ENCODE measurements at places on chromosomes 2 and 18.

DNA sequence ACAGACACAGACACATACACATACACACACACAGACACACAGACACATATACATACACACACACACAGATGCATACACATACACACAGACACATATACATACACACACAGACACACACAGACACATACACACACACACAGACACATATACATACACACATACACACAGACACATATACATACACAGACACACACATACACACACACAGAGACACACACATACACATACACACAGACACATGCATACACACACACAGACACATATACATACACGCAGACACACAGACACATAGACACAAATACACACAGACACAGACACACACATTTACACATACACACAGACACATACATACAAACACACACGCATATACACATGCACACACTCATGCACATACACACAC is 81.5 kb upstream of the ARL4C start:
- DNase-seq: no peak

- no peak for DNase-seq
Measured at GRCh38 chr2:47455411-47455810, 52.5 kb downstream of the MSH2 start.

- no peak for DNase-seq
Measured at GRCh38 chr2:205680903-205681302, 1.4 kb upstream of the NRP2 start.

DNA sequence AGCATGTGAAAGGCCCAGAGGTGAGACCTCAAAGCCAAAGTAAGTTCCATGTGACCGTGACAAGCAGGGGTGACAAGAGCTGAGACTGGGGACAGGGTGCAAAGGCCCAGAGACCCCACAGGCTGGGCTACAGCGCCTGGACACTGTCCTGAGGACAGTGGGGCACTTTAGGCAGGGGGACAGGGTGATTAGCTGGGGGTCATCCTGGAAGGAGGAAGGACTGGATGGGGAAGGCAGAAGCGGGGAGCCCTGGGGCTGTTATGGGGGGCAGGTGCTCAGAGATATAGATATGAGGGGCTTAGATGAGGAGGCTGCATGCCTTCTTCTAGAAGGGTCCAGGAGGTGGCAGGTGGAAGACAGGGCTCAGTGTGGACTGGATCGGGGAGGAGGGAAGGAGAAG is 31.5 kb downstream of the KIF1A start:
- no peak for DNase-seq

DNA sequence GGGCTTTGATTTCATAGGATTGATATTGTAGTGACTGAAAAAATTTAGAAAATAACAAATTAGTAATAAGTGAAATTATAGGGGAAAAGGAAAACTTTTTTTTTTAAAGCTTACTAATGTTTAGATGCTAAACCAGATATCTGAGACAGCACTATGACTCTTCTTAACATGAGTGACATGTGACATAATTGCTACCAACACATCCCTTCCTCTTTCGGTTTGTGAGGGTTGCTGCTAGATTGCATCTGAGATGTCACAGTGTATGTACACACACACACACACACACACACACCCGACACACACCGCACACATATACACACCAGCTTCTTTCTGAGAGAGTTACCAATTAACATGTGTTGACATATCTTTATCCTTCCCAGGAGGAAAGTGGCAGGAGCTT is 18.0 kb downstream of the RAPGEF4 start:
- no peak for DNase-seq

- DNase-seq: no peak
Measured at GRCh38 chr18:26804519-26804918, 61.0 kb downstream of the AQP4 start.

GRCh38 chr2:166126007-166126639 is 1.7 kb downstream of the SCN1A start:
- DNase-seq: no peak

- DNase-seq: no peak
Measured at GRCh38 chr2:218993345-218994315, at the start of gene CRYBA2. Gene CRYBA2 (minus strand): TSS chr2:218993422. CDS start chr2:218993176, 246 bp downstream.

GRCh38 chr2:235537587-235537986 is 43.7 kb downstream of the AGAP1 start:
- DNase-seq: no peak

DNA sequence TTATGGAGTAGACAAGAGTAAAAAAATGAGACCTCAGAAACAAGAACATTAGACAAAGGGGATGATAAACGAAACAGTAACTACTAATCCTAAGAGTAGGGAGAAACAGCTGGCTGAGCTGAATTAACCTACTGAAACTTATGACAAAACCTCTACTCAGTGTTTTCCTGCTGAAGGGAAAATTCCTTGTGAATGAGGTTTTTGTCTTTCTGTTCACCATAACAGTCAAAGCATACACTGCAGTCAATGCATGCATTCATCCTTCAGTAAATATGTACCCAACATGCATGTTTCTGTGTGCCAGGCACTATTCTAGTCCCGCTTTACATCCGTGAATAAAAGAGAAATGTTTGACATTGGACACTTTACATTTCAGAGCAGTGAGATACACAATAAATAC is 805.6 kb upstream of the KLHL29 start:
- DNase-seq: no peak

- DNase-seq: no peak
Measured at GRCh38 chr2:23734416-23734815, 192.5 kb downstream of the ATAD2B start.

GRCh38 chr2:241906826-241907570 is 37.5 kb downstream of the RTP5 start:
- DNase-seq: no peak

DNA sequence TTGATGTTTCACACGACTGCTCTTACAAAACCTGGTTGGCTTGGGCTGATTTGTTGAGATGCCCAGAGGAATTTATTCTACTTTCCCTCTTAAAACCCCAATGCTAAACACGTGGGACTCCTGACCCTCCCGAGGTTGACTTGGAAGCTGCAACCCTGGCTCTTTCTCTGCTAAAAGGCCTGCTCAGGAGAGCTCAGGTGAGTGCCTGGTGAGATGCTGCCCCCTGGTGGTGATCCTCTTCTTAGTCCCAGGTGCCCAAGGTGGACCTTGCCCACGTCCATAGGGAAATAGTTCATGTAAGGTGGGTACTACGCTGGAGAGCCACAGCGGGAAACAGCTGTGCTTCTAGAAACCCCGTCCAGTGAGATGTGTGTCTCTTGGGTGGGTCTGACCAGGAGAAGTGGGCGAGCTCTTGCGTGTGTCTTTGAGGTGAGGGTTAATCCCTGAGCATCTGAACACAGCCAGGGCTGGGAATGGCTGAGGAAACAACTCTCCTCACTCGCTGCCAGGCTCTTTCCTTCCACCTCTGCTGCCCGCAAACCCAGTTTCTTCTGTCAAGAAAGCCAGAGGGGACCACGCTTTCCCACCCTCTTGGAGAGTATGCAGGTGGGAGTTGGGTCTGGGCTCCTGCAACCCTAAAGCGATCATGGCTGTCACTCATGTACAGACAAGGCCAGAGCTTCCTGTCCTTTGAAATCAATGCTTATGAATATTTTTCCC is 25.5 kb upstream of the PXDN start:
- no peak for DNase-seq

GRCh38 chr2:238336151-238336550 is 15.8 kb downstream of the TRAF3IP1 start:
- DNase-seq: no peak

DNA sequence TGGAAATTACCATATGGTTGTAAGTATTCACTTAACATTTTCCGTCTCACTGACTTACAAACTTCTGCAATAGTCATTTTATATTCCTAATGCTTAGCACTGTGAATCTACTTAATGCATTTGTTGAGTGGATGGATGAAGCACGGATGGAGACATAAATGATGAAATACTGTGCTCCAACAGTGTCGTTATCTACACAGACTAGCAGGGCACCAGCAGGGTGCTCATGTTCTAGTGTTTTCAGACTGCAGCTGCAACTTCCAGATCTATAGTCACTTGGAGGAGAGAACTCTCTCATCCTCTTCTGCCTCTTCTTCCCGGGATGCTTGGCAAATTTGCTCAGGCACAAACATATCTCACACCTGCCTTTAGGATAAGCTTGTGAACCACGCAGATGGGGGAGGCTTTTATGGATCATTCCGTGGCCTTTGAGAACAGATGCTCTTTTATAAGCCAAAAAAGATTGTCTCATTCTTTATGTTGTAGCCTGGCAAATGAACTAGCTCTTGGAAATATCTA is 797.7 kb downstream of the MBD2 start:
- DNase-seq: no peak

GRCh38 chr2:65681503-65681902 is 249.1 kb upstream of the SPRED2 start:
- DNase-seq: no peak

- DNase-seq: no peak
Measured at GRCh38 chr2:224780106-224780505, 63.9 kb upstream of the CCDC195 start.

GRCh38 chr2:79971807-79972206 is 332.7 kb downstream of the LRRTM1 start:
- DNase-seq: no peak

GRCh38 chr2:101930019-101930418 is 61.7 kb upstream of the IL1R2 start:
- DNase-seq: no peak

DNA sequence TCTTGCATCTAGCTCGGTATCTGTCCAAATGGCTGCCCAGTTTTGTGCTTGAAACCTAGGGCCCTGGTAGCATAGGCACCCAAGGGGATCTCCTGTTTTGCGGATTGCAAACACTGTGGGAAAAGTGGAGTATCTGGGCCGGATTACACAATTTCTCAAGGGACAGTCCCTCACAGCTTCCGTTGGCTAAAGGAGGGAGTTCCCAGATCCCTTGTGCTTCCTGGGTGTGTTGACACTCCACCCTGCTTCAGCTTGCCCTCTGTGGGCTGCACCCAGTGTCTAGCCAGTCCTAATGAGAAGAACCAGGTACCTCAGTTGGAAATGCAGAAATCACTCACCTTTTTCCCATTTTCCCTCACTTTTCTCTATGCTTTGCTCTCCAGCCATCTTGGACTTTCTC is 35.5 kb downstream of the RPRM start:
- no peak for DNase-seq

DNA sequence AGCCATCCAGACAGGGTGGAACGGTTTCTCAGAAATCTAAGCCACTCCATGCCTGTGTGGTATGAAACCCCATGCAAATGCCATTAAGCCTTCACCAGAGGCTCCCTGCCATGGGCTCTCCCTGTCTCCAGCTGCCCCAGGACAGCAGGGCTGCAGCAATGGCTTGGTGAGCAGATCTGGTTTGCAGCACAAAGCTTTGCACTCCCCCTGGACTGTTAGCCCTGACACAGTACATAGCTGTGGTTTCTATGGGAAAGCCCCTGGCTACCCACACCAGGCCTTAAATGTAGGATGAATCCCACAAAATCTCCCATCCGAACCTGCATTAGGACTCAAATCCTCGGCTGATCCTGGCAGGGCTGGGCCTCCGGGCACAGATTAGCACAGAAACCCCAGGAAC is 291.6 kb downstream of the TNS1 start:
- DNase-seq: no peak

GRCh38 chr2:195445639-195446038 is 211.4 kb upstream of the SLC39A10 start:
- no peak for DNase-seq

- no peak for DNase-seq
Measured at GRCh38 chr2:173432049-173432754, 77.5 kb downstream of the CDCA7 start.

GRCh38 chr2:31922542-31923408 is 88.0 kb downstream of the MEMO1 start:
- no peak for DNase-seq

GRCh38 chr2:81853341-81853740 is 1548.8 kb upstream of the LRRTM1 start:
- DNase-seq: no peak

- no peak for DNase-seq
Measured at GRCh38 chr2:5183031-5183430, 509.2 kb upstream of the SOX11 start.

GRCh38 chr2:220795705-220796104 is 776.4 kb downstream of the EPHA4 start:
- DNase-seq: no peak

DNA sequence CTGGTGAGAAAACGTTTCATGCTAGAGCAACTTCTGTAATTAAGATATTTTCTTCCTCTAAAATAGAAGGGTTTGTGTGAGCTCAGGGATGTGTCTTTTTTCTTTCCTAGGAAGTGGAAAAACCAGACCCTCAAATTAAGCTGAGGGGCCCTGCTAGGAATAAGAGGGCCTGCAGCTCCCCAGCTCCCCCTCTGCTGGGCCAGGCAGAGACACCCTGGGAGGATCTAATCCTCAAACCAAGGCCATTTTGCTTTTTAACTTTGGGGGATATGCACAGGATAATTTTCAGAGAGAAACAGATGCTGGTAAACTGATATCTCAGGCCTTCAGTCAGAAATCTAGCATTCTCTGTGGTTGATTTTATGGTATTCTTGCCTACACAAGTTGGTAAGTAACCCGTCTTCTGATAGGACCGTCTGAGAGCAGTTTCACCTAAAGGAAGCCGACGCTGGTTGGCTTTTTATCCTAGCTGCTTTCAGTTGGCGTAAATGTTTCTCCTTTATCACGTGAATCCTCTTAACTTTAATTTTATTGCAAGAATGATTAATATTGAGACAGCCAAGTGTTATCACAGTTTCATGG is 34.8 kb downstream of the SNTG2 start:
- DNase-seq: no peak

DNA sequence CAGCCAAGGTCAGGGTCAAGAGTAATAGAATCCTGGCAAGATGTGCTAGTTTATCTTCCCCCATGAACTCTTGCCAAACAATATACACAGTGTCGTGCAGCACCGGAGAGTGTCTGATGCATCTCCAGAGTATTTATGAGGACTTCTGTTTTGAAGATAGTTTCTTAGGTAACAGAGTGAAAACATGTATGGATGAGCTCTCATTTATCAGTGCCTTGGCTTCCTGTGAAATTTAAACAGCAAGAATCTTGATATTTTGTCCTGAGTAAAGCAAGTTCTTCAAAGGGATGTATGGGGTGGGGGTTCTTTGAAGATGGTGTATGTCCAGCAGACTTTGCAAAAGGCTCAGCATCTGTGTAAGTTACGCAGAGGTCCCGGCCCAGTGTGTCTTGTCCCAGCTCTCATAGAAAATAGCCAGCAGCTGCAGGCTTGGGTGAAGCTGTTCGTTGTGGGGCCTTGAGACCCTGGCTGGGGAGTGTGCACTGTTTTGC is 361.0 kb upstream of the NT5C1B start:
- no peak for DNase-seq

DNA sequence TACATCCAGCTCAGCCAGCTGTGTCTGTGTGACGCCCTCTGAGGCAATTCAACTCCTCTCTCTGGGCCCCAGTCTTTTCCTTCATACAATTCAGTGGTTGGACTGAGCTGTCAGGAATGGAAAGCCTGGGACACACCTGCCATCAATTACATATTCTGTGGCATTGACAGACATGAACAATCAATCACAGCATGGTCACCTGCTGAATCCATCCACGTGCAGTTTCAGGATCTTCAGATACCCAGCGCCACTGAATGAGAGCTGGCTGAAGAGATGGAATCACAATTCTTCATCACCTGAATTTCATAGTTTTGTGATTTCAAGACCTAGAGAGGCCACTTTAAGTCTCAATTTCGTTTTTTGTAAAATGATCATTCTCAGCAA is 5.1 kb downstream of the ADRA2B start:
- DNase-seq: no peak

- DNase-seq: no peak
Measured at GRCh38 chr2:199914372-199914958, 3.4 kb downstream of the C2orf69 start.

- DNase-seq: no peak
Measured at GRCh38 chr2:157259960-157260359, 2.5 kb downstream of the GALNT5 start.
